Osteocyte (in vitro differentiated cells): ENCODE measurements at places on chromosomes 7 and 10.

- DNase-seq: no peak
Observed at GRCh38 chr7:1586827-1587705, 17.2 kb upstream of the PSMG3 start.

- DNase-seq: no peak
Observed at GRCh38 chr10:47396311-47396717, 12.2 kb upstream of the ZNF488 start.

DNA sequence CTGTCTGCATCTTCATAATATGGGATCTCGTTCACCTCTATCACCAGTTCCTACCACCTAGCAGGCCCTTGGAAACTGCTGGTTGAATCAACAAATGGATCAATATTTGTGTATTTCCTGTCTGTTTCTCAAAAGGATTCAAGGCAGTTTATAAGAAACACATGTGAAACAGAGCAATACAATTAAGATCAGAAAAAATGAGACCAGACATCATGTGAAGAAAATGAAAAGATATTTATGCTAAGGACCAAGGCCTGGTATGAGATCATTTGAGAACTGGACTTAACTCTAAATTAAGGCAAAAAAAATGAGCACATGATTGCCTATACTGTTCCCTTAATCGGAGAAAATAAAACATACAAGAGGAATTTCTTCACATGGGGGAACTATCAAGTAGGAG lies 589.0 kb downstream of the SUGCT start:
- DNase-seq: no peak

DNA sequence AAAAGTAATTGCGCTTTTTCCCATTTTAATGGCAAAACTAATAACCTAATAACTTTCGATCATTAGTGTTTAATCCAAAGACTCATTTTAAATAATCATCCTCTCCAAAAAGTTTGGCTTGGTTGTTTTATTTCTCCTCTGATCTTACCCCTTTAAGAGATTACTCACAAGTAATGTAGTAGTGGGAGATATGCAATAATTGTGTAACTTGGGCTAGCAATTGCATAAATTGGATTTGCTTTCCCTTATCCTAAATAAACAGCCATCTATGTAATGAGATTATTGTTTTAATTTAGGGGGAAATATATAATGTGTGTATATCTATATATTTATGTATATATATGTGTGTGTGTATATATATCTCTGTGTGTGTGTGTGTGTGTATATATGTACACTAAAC lies 82.5 kb downstream of the RNLS start:
- DNase-seq: no peak

DNA sequence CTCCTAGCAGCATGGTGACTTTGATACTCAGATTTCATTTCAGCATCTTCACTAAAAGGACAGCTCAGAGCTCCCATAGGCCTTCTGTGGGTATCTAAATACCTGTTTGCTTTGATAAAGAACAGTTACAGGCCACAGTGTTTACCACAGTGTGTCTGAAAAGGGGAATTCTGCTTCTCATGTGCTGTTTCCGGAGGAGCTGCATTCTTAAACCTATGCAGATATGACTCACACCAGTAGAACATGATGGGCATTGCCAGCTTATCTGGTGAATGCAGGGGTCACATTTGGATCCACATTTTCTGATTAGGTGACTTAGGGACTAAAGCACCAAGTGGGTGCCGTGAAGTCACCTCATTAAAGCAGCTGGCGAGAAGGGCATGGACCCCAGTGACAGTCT lies 52.6 kb downstream of the TRRAP start:
- no peak for DNase-seq

- no peak for DNase-seq
Observed at GRCh38 chr10:25451401-25451800, 276.6 kb downstream of the GPR158 start.
